ENCODE measurements at places on chromosomes 6 and 20. TPM values are rescaled to one million over a fixed set of nuclear protein-coding genes. Genes with fewer than 3 reads are reported as not detected.

CRISP2 gene
- not detected for total RNA-seq

DNA sequence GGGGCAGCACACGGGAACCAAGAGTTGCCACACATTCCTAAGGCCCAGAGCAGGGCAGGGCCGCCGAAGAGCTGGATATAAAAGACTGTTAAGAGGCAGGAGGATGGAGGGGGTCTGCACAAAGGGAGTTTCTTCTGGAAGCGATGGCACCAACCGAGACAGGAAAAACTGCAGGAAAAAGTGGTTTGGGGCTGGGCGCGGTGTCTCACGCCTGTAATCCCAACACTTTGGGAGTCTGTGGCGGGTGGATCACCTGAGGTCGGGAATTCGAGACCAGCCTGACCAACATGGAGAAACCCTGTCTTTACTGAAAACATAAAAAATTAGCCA is 41.8 kb downstream of the SSR1 start:
- no peak for DNase-seq

GRCh38 chr20:63415647-63416391 is 54.7 kb upstream of the CHRNA4 start:
- no peak for DNase-seq

DNA sequence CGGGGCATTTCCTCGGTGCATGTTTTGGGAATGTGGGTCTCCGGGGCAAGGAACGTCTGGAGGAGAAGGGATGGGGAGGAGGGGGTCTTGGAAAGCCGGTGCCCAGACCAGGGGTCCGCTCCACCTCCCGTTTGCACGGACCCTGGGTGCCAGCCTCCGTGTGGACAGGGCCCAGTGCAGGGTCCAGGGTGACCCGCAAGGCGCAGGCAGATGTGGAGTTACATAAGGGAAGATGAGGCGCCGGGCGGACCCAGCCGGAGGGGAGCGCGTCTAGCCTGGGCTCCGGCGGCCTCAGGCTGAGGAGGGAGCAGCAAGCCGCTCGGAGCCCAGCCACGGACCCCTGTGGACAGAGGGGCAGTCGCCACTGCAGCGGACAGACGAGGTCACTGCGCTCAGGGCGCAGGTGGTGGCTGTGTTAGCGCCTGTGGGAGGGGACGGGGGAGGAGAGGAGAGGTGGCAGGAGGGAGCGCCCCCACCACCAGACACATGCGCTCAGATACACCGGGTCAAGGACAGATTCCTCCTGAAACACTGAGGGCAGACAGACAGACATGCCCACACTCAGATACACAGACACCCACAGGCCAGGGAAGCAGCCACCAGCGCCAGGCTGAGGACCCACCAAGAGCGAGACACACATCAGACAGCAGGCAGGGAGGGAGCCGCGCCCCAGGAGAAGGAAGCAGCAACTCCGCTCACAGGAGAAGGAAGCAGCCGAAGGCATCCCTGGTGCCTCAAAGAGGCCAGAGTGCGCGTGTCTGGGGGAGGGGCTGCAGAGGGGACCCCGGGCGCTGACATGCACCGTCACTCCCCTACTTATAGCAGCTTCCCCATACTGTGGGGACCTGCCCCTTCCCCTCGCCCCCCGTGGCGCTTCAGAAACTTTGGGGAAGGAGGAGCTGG is 839 bp upstream of the HRH3 start:
- DNase-seq = no peak

- DNase-seq = no peak
These were observed 325.3 kb downstream of the PRL start for GRCh38 chr6:21971541-21971940.

GRCh38 chr6:154638369-154638768 is 94.8 kb upstream of the SCAF8 start:
- DNase-seq = no peak

HAO1 gene
- 224 TPM for total RNA-seq

DNA sequence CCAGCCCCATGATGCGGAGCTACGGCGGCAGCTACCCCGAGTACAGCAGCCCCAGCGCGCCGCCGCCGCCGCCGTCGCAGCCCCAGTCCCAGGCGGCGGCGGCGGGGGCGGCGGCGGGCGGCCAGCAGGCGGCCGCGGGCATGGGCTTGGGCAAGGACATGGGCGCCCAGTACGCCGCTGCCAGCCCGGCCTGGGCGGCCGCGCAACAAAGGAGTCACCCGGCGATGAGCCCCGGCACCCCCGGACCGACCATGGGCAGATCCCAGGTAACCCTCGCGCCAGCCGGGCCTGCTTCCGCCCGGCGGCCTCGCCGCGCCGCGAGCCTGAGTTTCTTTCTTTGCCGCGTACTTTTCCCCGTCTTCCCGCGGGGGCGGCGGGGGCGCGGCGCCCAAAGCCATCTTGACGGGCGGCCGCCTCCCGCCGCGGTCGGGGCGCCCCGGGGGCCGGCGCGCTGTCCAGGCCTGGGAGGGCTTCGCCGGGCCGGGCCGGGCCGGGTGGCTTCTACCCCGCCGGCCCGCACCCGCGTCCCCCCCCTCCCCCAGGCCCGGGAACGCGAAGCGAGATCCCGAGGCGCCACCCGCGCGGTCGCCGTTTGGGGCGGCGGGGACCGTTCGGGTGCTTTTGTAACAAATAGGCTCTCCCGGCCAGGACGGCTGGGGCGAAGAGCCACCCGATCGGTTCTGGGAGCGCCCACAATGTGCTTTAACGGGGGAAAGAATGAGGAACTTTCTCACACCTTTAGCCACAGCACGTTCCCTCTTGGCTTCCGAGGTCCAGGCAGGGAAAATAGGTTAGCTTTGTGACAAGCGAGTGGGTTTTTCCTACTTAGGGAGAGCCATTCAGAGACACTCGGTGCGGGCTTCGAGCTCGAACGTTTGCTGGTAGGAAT is 2.3 kb downstream of the ARID1B start:
- peak; percentile 69 for DNase-seq

Data from left lobe of liver (tissue), 2 donors.